NCI-H1417 (cell line): ENCODE measurements at places on chromosomes 12 and 14.

DNA sequence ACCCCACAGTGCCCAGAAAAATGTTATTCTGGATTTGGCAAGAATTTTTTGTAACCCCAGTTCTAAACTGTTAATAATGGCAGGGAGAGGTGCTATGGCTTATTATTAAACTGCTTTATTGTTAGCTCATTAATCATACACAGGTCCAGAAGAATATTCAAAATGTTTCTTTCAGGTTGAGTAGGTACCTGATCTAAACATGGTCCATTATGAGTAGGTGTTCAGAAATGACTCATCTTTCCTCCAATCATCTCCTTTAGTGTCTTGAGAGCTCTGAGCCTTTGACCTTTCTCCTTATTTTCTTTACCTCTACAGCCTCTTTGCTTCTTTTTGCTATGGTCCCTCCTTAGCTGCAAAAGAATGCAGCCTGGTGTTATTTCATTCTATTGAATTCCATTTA, 211.0 kb upstream of the GARIN6 start:
- DNase-seq: no peak

GRCh38 chr12:67355428-67356379, 86.5 kb downstream of the CAND1 start:
- DNase-seq: peak; percentile 81

DNA sequence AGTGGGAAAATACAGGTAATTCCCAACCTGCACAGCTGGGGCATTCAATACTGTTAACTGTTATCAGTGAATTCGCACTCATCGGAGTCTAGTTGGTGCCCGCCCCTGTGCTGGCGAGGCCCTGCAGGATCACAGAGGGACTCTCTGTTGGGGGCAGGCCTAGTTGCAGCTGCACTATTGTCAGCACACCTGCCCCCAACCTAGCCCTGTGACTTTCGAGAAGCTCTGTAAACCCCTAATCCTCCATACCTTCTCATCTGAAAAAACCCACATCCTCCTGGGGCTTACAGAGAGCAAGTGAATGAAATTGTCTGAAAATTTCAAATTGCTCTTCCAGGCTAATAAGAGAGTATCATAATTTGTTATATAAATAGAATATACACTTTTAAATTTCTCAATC, 132.2 kb upstream of the NUDT4 start:
- no peak for DNase-seq

GRCh38 chr14:68548194-68549076, 244.4 kb downstream of the ZFP36L1 start:
- DNase-seq: no peak

- DNase-seq: no peak
Measured at GRCh38 chr12:25670076-25671055, 117.3 kb upstream of the LMNTD1 start.

DNA sequence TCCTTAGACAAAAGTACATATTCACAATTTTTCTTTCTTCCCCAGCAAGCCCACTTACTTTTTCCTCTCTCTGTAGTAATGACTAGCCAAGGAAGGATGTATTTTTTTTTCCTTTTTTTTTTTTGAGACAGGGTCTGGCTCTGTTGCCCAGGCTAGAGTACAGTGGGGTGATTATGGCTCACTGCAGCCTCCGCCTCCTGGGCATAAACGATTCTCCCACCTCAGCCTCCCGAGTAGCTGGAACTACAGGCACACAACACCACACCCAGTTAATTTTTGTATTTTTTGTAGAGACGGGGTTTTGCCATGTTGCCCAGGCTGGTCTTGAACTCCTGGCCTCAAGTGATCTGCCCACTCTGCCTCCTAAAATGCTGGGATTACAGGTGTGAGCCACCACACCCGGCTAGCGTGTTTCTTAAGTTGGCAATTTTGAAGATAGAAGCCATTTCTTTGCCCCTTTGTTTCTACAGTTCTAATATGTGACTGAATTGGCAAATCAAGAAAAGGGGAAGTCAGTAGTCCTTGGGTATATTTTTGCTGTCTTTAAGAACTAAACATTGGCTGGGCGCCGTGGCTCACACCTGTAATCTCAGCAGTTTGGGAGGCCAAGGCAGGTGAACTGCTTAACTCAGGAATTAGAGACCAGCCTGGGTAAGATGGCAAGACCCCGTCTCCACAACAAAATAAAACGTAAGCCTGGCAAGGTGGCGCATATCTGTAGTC, 3.2 kb upstream of the NACA start:
- no peak for DNase-seq

DNA sequence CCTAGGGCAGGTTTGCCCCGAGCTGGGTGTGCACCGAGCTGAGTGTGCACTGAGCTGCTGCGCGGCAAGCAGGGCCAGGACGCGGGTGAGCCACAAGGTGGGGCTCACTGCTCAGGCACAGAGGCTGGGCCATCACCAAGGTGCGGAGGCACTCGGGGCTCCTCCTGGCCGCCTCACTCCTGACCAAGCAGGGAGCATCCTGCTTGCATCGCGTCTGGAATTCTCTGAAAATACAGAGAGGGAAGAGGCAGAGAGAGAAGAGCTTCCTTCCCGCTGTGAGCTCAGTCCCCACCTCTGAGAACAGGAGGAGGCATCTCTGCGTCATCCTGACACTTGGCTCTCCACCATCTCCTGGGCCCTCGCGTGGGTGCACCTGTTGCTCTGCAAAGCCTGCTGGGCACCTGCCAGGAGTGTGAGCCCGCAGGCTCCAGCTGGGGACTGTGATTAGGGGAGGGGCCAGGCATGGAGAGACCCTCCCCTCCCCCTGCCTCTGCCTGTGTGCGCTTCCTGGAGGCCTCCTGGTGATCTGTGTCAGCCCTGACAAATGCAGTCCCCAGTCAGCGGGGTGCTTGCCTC, 116.3 kb downstream of the GLT1D1 start:
- DNase-seq: peak; percentile 98

GRCh38 chr12:47773062-47773857, at the start of gene SLC48A1:
Gene SLC48A1, plus strand, starts transcription at chr12:47773238. Its CDS starts 67 bp downstream, at chr12:47773305.
- peak; percentile 85 for DNase-seq

DNA sequence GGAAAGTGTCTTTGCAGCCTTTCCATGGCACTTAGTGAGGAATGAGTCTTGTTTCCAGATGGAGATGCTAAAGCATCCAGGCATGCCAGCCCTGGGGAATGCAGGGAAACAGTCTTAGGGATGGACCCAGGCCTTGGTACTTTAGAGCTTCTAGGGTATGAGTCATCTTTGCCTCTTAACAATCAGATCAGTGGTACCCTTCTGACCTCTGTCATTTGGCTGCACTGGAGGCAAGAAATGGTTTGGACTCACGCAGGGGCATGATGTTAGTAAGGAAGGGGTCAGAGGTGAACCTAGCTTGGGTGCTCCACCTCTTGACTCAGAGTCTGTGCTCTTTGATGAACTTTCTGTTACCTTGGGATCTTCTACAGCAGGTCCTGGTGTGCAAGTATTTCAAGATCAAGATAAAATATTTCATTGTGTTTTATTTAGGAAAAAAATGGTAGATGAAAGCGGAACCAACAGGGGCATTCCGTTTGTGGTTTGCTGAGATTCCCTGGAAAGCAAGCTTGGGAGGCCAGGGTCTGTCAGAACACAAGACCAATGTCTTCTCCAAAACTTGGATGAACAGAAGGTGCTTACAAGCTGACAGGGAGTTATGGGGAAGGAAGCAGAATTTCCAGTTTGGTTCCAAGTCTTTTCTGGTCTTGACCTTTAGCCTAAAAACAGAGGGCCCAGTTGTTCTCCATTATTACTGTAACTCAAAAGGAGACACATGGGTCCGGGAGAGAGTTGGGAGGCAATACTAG, 216.2 kb downstream of the ZFP36L1 start:
- no peak for DNase-seq

DNA sequence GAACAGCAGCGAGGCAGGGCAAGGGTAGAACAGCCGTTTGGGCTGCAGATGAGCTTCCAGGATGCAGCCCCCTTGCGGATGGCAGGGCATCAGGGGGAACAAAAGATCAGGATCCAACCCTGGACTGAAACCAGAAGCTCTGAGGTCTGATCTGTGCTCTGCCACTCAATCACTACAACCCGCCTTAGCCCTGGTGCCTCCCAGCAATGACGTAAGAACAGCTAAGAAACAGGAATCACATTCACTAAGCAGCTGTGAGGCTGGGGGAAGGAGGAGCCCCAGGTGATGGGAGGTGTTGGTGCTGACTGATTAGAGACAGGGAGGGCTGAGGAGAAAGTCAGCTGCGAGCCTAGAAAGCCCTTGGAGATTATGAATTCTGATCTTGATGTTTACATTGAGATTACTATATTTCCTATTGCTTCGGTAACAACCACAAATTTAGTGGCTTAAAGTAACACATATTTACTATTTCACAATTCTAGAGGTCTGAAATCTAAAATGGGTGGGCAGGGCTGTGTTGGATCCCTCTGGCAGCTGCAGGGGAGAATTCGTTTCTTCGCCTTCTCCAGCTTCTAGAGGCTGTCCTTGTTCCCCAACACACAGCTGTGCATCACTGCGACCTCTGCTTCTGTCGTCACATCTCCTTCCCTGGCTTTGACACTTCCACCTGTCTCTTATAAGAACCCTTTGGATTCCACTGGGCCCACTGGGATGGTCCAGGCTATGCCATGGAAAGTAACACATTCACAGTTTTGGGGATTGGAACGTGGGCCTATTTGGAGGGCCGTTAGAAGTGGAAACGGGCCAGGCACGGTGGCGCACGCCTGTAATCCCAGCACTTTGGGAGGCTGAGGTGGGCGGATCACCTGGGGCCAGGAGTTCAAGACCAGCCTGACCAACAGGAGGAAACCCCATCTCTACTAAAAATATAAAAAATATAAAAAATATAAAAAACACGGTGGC, 6.1 kb upstream of the CD9 start:
- DNase-seq: peak; percentile 47

- DNase-seq: no peak
Measured at GRCh38 chr12:53378222-53378621, 1.8 kb upstream of the SP1 start.

GRCh38 chr12:88227263-88227662, 85.2 kb downstream of the TMTC3 start:
- no peak for DNase-seq

- no peak for DNase-seq
Measured at GRCh38 chr12:30019366-30020140, 235.8 kb upstream of the TMTC1 start.

DNA sequence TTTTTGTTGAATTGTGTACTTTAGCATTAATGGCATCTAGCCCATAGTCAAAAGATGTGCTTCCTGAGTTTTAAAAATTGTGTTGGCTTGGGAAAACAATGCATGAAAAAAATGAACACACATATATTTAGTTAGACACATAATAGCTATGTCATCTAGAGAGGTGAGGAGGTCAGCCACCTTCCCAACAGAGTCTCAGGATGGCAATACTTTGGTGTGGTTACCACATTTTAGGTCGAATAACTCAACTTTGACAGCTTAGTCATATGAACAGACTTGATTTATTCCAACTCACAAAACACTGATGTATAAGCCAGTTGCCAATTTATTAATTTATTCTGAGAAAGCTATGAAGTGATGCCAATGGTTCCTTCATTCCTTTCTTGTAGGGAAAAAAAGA, 114.0 kb downstream of the ETNK1 start:
- no peak for DNase-seq

DNA sequence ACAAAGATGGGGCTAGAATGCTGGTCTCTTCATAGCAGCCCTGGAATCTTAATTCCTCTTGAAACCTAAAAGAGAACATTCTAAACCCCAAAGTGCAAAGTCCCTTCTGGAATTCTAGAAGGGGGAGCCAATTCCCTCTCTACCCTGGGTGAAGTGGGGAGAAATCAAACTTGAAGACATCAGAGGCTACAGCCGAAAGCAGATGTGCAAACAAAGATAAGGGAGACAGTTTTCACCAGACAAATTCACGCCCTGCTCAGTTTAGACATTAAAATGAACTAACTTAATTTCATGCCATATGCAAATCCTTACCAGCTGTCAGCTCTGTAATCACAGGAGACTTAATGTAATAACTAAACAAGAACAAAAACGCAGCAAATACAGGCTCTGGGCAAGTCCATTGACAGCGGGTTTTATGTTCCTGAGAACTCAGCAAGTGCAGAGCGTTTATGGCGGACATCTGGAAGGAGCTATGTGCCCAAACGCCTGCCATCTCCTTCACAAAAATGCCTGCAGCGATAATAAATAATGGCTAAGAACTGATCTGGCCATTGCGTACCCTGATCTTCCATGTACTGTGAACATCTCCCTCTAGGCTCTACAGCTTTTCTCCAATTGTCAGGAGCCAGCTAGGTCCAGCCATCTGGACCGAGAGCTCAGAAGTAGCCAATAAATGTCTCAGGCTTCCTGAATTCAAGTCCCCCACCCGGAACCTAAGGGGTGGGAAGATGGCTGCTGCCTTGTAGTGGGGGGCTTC, 19.1 kb upstream of the FICD start:
- DNase-seq: no peak

- DNase-seq: no peak
Measured at GRCh38 chr12:29228474-29229157, 79.5 kb downstream of the FAR2 start.

DNA sequence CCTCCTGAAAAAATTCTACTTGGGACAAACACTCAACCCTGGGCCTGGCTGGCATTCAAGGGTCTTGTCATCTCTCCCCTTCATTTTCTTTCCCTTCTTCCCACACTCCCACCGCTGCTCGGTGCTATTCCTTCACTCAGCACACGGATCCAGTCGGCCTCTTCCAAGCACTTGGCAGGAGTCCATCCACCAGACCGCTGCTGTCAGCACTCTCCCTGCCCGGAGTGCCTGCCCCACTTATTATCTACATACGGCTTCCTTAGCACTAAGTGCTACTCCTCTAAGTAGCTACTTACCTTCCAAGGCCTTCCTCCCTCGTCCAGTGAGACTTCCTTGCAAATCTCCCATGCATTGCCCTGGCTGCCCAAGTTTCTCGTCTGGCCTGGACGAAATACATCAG, 29.8 kb downstream of the CALM1 start:
- DNase-seq: no peak

- DNase-seq: no peak
Measured at GRCh38 chr14:91364524-91365270, 52.9 kb downstream of the CCDC88C start.

DNA sequence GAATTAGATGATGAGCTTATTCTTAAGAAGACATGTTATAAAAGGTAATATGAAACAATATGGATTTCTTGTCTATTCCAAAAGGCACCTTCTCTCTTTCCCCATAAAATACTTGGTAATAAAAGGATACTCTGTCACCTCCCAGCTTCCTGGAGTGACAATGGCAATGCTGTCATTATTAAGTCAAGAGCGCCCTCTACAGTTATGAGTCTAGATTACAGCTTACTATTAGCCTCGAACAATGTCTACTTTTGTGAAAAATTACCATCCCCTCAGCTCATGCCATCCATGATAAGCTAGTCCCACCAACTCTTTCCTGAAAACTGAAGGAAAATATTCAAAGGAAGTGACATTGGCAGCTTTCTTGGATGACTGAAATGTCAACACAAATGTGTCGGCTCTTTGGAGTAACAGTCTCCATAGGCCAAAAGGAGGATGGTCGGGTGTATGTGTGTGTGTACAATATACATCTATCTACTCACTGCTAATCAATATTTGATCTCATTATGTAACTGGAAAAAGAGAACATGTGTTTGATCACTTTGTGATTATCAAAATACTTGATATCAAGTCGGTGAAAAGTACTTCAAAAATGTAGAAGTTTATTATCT, 48.7 kb upstream of the CDKN3 start:
- peak; percentile 86 for DNase-seq
